ENCODE measurements at places on chromosomes 7 and 10. TPM values are rescaled to one million over a fixed set of nuclear protein-coding genes. Genes with fewer than 3 reads are reported as not detected.
A peak's percentile ranks its signal among the peaks of the same experiment; 100 is the strongest.

The LEP gene
- total RNA-seq = 0.06 TPM

The NEURL1 gene
- total RNA-seq = 10.9 TPM

The NXPH1 gene
- 60.7 TPM for total RNA-seq

The PLEKHA8 gene
- 22.6 TPM for total RNA-seq

The FOXP2 gene
- total RNA-seq = 27.5 TPM

The TMEM236 gene
- total RNA-seq = 0.44 TPM

The FAM25G gene
- not detected for total RNA-seq

The C7orf33 gene
- not detected for total RNA-seq

The TMEM225B gene
- 0.20 TPM for total RNA-seq

The BEND7 gene
- 20.0 TPM for total RNA-seq

DNA sequence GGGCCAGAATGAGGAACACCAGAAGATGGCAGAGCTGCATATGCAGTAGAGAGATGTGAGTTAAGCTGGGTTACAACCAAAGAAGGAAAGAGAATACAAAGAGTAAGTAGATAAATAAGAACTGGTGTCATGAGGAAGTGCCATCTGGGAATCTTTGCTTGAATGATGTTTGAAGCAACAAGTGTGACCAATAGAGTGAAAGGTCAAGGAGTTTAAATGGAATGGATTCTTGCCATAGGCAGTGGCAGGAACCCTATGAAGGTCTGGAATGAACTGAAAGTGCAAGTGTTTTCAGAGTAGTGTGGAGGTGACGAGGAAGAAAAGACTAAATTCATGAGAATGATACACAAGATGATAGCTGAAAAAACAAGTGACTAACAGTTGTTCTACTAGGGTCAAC lies 21.6 kb downstream of the MEST start:
- no peak for DNase-seq

- DNase-seq = no peak
Observed at GRCh38 chr10:114311023-114311422, 72.0 kb downstream of the VWA2 start.

DNA sequence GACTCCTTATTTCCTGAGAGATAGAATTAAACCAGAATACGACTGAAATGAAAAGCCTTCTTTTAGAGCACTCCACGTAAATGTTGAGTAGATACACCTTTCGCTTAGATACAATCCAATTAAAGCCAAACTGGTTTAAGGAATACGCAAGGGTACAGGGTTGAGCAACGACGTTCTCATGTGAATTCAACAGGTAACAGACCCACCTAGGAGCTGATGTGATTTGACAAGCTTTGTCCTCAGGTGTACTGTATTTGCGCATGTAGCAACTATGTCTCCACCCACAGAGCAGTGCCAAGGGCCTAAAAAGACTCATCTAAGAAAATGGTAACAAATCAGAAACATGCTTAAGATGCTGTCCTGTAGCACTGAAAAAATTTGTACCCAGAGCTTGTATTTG lies 139.6 kb downstream of the GATA3 start:
- no peak for DNase-seq

GRCh38 chr10:77575271-77576006 lies 62.2 kb downstream of the KCNMA1 start:
- no peak for DNase-seq

- no peak for DNase-seq
Observed at GRCh38 chr7:2814946-2815874, 28.9 kb downstream of the GNA12 start.

DNA sequence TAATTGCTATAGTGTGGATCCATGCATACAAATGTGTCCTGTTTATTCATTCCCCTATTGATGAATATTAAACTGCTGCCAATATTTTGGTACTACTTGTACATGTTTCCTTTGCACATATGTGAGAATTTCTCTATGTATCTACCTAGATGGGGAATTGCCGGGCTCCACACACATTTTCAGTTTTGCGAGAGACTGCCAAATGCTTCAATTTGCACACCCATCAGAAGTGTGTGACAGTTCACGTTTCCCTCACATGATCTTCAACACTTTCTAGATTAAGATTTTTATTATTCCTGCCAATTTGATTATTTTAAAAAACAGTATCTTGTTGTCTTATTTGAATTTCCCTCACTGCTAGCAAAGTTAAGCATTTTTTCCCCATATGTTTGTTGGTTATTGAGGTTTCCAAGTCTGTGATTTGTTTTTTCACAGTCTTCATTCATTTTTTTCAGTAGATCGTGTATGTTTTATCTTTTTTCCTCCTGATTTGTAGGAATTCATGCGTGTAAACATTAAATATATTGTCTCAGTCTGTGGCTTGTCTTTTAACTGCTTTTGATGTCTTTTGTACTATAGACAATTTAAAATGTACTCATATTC lies 2.4 kb upstream of the KLF14 start:
- no peak for DNase-seq

DNA sequence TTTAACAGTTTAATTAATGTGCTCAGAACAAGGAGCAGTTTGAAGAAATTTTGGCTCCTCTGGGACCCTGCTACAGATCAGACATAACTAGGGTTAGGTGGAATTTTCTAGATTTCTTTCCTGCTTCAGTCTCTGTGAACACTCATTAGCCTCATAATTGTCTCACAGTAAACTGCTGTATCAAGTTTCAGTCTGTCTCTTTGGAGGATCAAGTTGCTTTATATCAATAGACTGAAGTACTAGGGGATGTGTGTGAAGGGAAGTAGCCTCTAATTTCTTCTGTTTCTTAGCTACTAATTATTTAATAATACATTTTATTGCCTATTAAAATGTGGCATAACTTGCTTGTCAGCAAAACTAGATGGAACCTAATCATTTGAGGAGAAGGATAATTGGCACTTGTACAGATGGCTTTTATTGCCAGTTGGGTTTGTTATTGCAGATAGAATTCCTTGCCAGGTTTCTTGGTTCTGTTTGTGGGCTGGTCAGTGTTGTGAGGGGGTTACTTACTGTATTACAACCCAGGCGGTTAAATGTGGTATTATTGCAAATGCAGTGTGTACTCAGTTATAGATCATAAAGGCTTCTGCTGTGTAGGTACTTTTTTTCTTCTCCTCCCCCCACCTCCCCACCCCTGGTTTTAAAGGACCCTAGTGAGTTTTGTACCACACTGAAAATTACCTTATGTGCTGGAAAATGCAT lies 758.0 kb downstream of the AUTS2 start:
- no peak for DNase-seq

- no peak for DNase-seq
Observed at GRCh38 chr7:87213252-87213651, 6.3 kb downstream of the TMEM243 start.

DNA sequence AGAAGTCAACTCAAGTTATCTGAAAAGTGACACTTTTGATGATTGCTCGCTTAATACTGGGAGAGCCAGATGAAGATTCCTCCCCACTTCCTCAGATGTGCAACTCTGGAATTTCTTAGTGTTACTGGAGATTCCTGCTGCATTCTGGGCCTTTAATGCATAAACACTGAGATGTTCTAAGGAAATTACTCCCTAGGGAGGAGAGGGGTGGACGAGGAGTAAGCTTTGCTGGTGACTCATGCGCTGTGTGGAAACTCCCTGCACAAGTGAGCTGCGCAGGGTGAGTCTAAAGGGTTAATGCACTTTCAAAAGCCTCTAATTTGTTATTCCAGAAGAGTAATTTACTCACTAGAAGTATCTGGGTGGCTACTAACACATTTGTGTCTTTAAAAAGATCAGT lies 46.3 kb downstream of the EGFR start:
- DNase-seq = no peak

DNA sequence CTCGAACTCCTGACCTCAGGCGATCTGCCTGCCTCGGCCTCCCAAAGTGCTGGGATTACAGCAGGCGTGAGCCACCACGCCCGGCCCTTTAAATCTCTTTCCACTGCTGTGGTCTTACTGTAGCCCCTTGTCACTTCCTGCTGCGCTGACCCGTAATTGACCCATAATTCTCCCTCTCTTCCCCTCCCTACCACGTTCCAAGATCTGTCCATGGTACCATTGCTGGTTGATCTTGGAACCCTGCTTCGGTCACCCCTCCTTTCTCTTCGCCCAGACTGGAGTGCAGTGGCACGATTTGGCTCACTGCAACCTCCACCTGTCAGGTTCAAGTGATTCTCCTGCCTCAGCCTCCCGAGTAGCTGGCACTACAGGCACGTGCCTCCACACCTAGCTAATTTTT lies 6.5 kb downstream of the POR start:
- DNase-seq = no peak

- DNase-seq = no peak
Observed at GRCh38 chr10:62738916-62739315, 65.6 kb upstream of the ADO start.

- no peak for DNase-seq
Observed at GRCh38 chr7:47252675-47253074, 329.2 kb downstream of the TNS3 start.

- DNase-seq = no peak
Observed at GRCh38 chr10:10294881-10295529, 722.7 kb upstream of the CELF2 start.

GRCh38 chr7:130902755-130903357 lies 168.8 kb upstream of the KLF14 start:
- DNase-seq = no peak

DNA sequence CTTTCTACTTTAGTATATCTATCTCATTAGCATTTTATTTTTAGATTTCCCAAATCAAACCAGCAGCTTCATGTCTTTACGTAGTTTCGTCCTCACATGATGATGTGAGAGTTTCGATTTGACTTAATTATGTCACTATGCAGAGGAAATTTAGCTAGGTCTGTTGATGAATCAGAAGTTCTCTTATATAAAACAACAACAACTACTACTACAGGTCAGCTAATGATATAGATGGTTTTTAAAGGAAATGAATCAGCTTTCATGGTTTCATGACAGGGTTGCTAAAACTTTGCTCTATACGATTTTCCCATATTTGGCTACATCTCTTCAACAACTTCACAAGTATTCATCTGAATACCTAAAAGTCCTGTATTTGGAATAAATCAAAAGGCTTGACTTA lies 28.6 kb downstream of the JAZF1 start:
- no peak for DNase-seq

- no peak for DNase-seq
Observed at GRCh38 chr10:22742678-22743077, 28.3 kb upstream of the PIP4K2A start.

DNA sequence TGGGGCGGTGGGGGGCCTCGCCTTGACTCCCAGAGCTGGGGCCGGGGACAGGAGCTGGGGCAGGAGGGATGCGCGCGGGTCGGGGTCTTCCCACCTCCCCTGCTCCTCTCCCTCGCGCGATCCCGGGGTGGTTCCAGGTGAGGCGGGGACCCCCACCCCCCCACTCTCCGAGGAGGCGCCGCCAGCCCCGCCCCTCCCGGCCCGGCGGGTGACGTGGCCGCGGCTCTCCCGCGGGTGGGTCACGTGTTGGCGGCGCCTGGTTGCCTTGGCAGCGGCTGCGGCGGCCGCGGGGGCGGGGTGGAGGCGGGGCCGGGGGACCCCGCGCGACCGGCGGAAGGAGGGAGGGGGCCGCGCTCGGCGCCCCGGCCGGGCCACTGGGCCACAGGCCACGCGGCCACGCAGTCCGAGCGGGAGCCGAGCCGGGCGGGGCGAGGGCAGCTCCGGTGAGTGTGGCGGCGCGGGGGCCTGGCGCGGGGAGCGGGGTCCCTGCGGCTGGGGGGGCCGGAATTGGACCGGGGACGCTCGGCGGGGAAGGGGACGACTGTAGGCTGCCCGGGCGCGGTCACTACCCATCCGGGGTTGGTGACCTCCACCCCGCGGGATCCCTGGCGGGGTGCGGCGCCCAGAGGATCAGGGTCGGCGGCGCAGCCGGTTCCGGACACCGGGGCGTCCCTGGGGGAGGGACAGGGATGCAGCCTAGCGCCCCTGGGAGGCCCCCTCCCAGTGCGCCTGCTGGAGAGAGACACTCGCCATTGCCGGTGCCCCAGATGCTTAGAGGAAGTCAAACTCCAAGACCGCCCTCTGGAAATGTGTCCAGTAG lies at the start of gene ORAI2:
Gene ORAI2 (plus strand): TSS at position 357 of the 820 bp plus-strand sequence. CDS start 5,382 bp downstream, outside the sequence.
- DNase-seq = peak; percentile 72

GRCh38 chr10:1187151-1187854 lies 131.1 kb downstream of the WDR37 start:
- no peak for DNase-seq

DNA sequence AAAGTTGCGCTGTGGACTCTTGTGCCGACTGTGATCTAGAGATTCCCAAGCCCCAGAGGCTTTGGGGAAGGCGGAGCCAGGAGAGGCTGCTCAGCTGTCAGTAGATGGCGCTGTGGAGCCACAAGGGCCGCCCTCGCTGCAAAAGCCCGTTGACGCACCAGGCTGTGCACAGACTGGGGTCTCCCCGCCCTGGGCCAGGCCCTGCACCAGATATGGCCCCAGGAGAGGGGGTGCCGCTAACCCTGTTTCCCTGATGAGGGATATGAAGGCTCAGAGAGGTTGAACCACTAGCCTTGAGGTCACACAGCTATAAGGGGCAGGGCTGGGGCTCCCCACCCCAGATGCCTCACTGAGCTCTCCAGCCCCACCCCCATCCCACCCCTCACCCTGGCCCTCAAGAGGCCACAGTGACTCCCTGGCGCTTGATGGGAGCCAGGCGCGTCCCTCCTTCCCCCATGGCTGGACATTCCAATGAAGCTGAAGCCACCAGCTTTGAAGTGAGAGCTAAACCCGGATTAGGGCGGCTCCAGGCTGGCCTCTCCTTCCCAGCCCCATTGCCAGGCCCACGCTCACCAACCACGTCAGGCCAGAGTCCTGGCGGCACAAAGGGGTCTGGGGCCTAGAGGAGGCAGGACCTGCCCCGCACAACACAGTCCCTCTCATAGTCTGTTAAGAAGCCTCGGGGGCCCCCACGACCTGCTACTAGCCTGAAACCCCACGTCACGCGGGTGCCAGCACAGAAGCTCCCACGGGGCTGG lies 26.4 kb downstream of the MYL10 start:
- peak; percentile 46 for DNase-seq

DNA sequence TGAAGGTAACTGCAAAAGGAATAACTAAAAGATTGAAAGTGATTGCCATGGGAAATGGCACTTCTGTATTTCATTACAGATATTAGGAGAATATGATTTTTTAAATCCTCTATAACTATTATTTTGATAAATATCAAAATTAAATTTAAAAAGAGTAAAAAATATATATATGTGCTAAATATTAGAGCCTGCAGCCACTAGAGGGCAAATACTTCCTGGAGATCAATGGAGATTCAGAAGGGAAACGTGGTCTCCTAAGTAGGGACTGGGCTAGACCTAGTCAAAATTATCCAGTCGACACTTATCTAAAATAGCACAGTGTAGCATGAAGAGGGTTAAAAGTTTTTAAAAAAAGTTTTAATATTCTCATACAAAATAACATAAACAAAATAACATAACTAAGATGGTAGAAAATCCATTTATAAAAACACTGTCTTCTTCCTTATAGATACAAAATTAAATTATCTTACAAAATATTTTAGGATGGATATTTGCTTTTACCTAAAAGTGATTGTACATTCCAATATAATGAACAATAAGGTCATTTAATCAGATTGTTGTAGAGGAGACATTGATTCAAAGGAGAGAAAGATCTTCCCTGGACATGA lies 434.3 kb downstream of the MDFIC start:
- no peak for DNase-seq

GRCh38 chr10:99527526-99528493 lies 4.9 kb upstream of the NKX2-3 start:
- DNase-seq = no peak

All from spinal cord (tissue), 10 donors.